ENCODE measurements at places on chromosomes 11 and 22. TPM values are rescaled to one million over a fixed set of nuclear protein-coding genes. Genes with fewer than 3 reads are reported as not detected.

GRCh38 chr11:119000906-119001305 is 3.0 kb downstream of the CENATAC start:
- DNase-seq = no peak

DNA sequence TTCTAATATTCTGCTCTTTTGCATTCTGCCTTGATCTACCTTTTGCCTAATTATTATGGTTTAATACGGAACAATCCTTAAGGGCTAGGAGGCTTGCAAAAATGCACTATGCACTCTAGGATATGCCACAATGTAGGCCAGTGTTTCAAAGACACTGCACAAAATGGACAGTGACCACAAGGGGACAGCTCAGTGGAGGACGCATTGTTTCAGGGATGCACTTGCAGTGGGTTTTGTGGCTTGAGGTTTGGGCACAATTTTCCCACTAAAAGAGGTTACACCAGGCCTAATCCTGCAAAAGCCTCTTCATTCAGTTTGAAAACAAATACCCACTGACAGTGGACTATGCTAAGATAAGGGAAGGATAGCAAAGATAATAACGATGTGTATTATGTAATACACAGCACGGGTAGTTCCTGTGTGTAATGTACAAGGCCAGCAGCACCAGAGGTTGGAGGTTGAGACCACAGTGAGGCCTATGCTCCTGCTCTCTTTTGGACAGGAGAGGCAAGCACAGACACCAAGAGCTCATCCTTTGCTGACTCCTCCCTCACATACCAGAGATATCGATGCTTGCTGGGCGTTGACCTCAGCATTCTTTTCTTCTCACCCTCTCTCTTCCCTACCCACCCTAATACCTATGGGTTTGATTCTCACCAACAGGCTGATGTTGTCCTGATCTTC is 12.7 kb downstream of the MAP6 start:
- no peak for DNase-seq

DNA sequence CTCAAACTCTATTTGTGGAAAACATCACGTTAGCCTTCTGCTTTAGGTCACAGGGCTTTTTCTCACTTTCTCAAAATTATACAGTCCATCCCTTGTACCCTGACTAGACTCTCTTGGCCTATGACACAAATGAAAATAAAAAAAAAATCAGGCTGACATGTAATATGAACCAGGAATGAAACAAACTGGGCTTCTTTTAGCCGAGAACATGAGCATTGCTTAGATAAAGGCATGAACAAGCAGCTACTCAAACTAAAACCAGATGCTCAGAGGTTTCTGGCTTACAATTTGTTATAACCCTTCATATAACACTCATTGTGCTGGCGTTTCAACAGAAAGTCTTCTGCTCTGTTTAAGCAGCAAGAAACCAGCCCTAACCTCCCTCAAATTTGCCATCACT is 265.5 kb upstream of the NARS2 start:
- no peak for DNase-seq

CCDC15 gene
- polyA plus RNA-seq = 0.92 TPM

CNIH2 gene
- polyA plus RNA-seq = 0.89 TPM

DNA sequence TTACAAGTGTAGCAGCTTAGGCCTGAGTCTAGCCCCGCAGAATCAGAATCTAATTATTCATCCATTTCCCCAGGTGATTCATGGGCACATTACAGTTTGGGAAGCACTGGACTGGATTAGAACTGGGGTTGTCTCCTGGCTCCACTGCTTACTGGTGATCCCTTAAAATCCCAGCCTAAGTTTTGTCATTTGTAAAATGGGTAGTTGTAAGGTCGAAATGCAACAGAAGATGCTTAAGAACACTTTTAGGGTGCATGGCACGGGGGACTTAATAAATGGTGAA is 1.3 kb downstream of the STX3 start:
- DNase-seq = no peak

GRCh38 chr22:49734390-49734789 is 93.3 kb downstream of the BRD1 start:
- DNase-seq = no peak

DNA sequence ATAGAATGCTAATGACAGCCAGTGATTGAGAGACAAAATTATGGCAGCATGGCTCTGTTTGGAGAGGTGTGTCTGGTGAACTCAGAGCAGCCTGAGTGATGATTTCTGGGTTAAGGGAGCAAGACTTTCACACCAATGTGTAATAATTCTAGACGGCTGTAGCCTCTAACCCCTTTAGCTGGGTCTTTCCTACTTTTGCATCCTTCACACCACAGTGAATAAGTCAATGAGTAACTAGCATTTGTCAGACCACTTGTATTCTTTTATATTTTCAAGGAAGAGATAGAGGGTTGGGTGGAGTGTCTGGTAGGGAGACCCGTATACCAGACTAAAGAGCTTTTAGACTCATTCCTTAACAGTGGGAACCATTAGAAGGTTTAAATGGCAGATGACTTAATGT is 50.4 kb downstream of the ATXN10 start:
- DNase-seq = no peak

GRCh38 chr11:2804701-2805387 is 80.7 kb downstream of the CDKN1C start:
- DNase-seq = no peak

GRCh38 chr22:40965936-40966725 is 15.0 kb downstream of the RBX1 start:
- DNase-seq = peak; percentile 21

DNA sequence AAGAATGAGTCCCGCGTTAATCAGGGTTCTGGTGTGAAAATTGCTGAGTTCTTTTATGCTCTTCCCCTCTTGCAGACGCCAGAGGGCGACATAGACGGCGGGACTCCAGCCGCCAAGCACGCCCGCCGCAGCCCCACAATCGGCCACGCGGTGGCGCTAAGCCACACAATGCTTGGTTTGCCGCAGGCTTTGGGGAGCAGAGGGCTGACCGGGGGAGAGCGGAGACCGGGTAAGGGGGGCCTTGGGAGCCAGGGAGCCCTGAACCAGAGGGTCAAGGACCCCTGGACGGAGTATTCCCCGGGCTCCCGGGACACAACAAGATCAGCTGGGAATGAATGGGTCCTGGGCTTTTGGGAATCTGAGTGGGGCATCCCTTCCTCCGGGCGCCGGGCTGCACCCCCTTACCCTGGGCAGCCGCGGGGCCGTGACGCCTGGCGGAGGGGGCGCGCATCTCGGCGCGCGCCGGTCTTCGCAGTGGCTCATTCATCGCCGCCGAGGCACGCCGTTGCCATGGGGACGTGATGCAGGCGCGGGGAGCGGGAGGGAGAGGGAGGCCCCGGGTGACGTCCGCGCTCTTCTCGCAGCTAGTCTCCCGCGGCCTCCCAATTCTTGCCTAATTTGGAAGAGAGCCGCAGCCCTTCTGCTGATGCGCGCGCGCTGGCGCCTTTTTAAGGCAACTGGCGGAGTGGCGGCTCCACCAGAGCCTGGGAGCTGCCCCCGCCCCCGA is 12.2 kb upstream of the NPAS4 start:
- DNase-seq = peak; percentile 91

PIWIL4 gene
- polyA plus RNA-seq = 8.0 TPM

DNA sequence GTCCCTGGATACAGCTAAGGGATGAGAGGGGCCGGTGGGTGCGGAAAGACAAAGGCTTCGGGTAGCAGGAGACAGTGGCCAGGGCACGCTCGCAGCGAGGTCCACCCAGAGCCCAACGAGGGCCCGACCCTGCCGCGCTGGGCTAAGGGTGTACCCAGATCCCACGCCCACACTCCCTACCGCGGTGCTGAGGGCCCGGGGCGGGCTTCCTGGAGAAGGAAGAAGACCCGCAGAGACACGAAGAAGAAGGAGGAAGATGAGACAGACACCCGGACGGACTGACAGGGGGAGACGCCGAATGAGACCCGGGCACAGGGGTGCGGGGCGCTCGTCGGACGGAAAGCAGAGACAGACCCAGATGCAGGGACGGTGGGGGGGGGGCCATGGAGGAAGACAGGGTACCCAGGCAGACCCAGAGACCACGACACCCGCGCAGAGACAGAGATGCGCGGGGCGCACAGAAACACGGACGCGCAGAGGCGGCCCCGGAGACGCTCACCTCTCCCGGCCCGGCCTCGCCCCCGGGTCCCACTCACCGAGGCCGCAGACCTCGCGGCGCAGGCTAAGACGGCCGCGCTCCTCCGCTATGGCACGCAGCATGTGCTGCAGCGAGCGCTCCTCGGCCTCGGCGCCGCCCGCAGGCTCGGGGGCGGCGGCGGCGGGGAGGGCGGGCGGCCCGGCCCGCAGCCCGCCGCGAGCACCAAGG is 437 bp downstream of the KIAA0930 start:
- DNase-seq = no peak

GRCh38 chr22:49205483-49205800 is 622.2 kb downstream of the BRD1 start:
- no peak for DNase-seq

SPDYC gene
- not detected for polyA plus RNA-seq
